ENCODE measurements at places on chromosomes 5 and 9.

GRCh38 chr5:122073018-122073417, 5.0 kb downstream of the LOX start:
- no peak for DNase-seq

GRCh38 chr9:20593537-20593936, 28.8 kb downstream of the MLLT3 start:
- no peak for DNase-seq

- no peak for DNase-seq
Measured at GRCh38 chr9:87592554-87593358, 95.1 kb downstream of the DAPK1 start.

DNA sequence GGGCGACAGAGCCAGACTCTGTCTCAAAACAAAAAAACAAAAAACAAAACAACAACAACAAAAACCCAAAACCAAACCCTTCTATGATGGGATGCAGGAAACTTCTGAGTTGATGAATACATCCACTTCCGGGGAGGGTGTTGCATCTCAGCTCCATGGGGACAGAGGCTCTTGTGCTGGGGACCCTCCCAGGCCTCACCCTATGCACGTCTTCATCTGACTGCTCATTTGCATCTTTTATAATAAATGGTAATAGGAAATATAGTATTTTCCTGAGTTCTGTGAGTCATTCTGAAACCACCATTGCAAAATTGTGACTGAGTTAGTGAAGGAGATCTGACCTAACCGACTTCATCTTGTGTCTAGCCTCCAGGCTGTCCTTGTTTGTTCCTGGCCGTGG, 109.5 kb upstream of the SLC28A3 start:
- no peak for DNase-seq

DNA sequence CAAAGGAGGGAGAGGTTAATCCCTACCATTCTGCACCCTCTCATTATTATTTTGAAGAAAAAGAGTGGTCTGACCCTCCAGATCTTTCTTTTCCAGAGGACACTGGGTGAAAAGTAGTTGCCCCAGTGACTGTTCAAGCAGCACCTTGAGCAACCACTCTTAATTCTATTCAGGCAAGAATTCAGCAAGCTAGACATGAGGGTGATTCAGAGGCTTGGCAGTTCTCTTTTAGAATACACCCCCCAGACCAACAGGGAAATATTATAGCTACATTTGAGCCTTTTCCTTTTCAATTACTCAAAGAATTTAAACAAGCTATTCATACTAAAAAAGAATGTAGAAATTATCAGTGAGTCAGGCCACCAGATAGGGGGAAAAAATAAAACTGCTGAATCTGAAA, 178.3 kb downstream of the MRPS30 start:
- DNase-seq: no peak
